ENCODE measurements at places on chromosomes 13 and 19. TPM values are rescaled to one million over a fixed set of nuclear protein-coding genes. Genes with fewer than 3 reads are reported as not detected.

GRCh38 chr19:51573331-51573730 is 2.2 kb downstream of the ZNF175 start:
- no peak overlapping the region for H3K27ac ChIP-seq
- DNase-seq = peak; percentile 5
- no peak overlapping the region for H3K4me3 ChIP-seq

DNA sequence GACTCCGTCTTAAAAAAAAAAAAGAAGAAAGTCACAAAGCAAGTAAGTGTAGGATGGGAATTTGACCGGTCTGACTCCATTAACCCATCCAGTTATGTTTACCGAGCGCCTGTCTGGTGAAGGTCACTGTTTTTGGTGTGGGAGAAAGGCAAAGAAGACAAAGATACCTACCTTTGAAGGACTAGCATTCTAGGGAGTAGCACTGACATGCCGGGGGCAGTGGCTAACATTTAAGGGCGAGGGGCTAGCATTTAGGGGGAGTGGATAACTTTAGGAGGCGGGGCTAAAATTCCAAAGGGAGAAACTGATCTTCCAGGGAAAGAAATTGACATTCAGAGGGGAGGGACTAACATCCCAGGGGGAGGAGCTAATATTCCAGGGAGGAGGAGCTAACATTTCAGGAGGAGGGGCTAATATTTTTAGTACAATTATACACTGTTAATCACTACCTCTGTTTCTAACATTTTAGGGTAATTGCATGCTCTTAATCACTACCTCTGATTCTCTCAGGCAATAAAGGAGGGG is 8.7 kb downstream of the GPR32 start:
- no peaks in the 10 kb centered on the region for H3K4me1 ChIP-seq
- H3K27ac ChIP-seq = no peak overlapping the region
- no peaks in the 10 kb centered on the region for H3K36me3 ChIP-seq
- H3K27me3 ChIP-seq = peaks cover 59% of the 10 kb centered on the region

- H3K4me3 ChIP-seq = no peak overlapping the region
- peaks cover 6% of the 10 kb centered on the region for H3K4me1 ChIP-seq
- no peak for DNase-seq
- no peaks in the 10 kb centered on the region for H3K36me3 ChIP-seq
These were observed 20.3 kb downstream of the FLT1 start for GRCh38 chr13:28474491-28475134.

DNA sequence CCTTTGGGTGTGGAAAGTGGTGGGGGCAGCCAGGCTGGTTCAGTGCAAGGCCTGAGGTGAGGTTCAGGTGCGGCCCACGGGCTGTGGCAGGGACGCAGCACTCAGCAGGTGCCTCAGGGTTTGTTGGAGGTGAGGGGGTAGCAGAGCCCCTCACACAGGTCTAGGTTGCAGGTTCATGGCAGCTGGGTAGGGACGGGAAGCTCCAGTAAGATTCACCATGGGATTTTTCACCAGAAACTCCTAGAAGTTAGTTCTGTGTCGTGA is 14.0 kb downstream of the MCF2L start:
- peaks cover 25% of the 10 kb centered on the region for H3K4me1 ChIP-seq
- no peak for DNase-seq
- no peaks in the 10 kb centered on the region for H3K36me3 ChIP-seq
- H3K27me3 ChIP-seq = no peaks in the 10 kb centered on the region

DNA sequence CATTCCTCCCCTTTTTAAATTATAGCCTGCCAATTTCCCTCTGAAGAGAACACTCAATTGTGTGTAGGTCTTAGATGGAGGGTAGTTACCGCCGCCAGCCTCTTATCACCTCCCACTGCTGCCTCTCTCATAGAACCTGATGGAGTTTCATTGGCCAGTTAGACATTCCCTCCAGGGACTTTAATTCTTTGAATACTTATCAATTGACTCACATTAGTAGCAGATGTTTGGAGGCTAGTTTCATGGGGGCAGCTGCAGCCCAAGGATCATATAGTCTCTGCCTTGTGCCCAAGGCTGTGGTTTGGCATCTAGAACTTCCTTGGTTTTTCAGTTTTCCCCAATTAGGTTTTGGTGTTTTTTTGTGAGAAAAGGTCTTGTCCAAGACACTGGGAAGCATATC is 318.9 kb upstream of the HTR2A start:
- no peaks in the 10 kb centered on the region for H3K4me1 ChIP-seq
- H3K36me3 ChIP-seq = no peaks in the 10 kb centered on the region
- H3K4me3 ChIP-seq = no peak overlapping the region

DNA sequence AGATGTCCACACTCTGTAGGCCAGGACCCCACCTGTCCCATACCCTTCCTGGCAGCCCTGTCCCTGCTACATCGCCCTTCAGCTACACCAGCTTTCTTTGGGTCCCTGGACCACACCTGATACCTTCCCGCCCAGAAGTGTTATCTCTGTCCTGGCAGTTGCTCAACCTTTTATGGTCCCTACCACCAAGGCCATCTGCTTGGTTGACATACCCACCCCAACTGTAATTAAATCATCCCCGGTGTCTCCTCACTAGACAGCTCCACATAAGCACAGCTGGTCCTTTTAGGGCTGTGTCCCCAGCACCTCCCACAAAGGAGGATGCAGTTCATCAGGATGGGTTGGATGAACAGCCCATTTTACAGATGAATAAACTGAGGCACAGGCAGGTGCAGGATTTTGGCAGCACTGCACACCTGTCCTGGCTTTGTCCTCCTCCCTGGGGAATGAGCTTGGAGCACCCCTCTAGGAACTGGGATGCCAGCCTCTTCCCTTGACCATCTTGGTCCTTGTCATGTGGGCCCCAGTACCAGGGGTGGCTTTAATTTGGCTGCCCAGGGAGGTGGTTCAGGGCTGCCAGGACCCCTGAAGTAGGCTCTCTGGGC is 12.9 kb downstream of the NACC1 start:
- no peak overlapping the region for H3K27ac ChIP-seq
- no peaks in the 10 kb centered on the region for H3K27me3 ChIP-seq
- no peak overlapping the region for H3K4me3 ChIP-seq
- DNase-seq = peak; percentile 17
- H3K36me3 ChIP-seq = peaks cover 10% of the 10 kb centered on the region

DNA sequence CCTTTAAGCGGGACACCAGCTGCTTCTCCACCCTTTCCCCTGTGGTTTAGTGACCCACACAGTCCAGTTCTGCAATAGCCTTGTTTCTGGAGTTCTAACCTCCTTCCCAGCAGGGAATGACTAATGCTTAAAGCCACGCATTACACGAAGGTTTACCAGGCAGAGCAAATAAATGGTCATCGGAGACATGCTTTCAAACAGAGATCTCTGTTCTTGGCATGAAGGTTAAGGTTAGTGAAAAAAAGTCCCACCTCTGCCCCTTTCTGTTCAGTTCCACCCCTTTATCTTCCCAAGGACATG is 25.3 kb upstream of the MEDAG start:
- no peak overlapping the region for H3K4me3 ChIP-seq
- peaks cover 9% of the 10 kb centered on the region for H3K27me3 ChIP-seq
- H3K4me1 ChIP-seq = no peaks in the 10 kb centered on the region
- no peaks in the 10 kb centered on the region for H3K36me3 ChIP-seq

DNA sequence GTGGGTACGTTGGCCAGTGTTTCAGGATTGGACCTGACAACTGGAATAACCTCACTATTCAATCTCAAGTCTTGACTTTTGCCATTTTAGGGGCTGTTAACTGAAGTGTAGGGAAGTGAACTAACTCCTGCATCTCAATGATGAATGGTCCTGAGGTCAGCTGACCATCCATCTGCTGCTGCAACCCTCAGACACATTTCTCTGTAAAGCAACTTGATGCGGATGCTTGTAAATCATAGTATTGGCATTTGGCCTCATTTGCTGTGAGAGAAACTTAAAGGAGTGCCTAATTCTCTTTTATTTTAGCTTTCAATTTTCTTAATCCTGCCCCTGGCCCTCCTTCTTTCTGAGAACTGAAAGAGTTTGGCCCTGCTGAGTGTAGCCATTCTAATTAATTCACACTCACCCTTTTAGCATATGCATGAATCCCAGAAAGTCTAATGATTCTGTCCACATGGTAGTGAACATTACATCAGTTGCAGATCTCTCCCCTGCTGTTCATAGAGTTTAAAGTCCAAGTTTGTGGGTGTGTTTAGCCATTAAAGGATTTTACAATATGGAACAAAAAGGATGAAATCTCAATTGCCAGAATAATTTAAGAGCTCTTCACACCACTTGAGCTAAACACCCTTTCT is 1531.4 kb upstream of the SLC10A2 start:
- no peak overlapping the region for H3K4me3 ChIP-seq
- H3K4me1 ChIP-seq = peaks cover 3% of the 10 kb centered on the region
- DNase-seq = peak; percentile 60
- no peaks in the 10 kb centered on the region for H3K27me3 ChIP-seq

DNA sequence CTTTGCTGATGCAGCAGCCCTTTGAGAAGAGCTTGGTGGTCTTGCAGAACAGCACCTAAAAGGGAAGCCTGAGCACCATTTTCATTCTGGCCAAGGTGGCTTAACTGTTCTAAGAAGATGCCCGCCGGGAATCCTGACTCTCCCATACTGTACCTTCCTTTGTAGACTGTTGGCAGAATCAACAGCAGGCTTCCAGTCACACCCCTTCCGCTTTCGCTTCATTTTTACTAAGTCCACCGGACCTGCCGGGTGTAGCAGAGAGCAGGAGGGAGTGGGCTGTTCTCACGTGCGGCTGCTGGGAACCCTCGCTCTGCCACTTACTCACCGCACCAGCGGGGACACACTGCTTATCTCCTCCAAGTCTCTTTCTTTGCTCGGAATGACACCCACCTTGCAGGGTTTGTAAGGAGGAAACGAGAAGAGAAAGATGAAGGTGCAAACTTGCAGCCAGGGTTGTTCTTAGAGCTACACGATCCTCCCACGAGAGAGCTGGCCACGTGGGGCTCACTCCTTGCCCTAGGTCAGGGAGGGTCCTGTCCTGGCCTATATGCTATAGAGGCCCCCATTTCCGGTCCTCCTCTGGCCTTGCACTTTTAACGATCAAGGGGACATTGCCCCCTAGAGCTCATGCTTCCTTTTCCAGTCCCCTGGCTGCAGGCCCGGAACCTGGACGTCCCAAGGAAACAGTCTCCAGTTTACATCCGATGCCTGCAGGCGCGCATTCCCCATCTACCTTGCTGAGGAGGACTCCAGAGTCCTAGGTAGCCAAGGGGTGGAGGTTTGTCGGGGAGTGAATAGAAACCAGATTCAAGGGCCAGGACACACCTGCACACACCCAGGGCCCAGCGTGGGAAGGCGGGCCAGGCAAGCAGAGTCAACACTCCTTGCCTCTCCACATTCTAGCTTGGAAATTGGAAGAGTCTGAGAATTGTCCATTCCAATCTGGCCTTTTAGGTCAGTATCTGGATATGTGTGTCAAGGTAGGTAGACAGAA is 453.6 kb downstream of the IRS2 start:
- H3K27ac ChIP-seq = no peak overlapping the region
- H3K27me3 ChIP-seq = no peaks in the 10 kb centered on the region
- peaks cover 3% of the 10 kb centered on the region for H3K4me1 ChIP-seq
- no peak for DNase-seq
- H3K4me3 ChIP-seq = no peak overlapping the region
- no peaks in the 10 kb centered on the region for H3K36me3 ChIP-seq

DNA sequence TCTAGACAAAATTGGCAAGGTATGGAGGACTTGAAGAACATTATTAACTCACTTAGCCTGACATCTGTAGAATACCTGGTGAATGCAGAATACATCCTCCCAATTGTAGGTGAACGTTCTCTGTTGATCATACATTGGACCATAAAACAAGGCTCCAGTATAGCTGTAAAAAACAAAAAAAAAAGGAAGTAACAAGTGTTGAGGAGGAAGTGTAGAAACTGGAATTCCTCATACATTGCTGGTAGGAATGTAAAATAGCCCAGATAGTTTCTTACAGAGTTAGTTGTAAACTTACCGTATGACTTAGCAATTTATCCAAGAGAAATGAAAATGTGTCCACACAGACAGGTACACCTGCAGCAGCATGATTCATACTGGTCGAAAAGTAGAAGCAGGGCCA is 44.8 kb downstream of the TSSK6 start:
- DNase-seq = no peak
- H3K4me1 ChIP-seq = no peaks in the 10 kb centered on the region
- H3K27me3 ChIP-seq = no peaks in the 10 kb centered on the region
- H3K36me3 ChIP-seq = peaks cover 50% of the 10 kb centered on the region

DNA sequence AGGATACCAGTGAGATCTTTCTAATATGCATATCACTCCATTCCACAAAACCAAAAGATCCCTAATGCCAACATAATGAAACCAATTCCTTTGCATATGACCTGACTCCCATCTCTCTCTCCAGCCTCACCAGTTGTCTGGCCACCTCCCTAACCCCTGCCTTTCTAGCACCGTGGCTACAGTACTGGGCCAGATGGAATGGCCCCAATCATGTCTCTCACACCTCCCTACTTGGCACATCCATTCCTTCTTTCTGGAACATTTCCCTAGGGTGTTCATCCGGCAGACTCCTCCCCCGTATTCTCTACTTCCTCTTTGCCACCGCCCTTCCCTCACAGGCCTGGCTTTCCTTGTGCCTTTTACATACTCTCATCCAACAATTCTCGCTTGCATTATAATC is 62.0 kb downstream of the GPALPP1 start:
- no peak overlapping the region for H3K4me3 ChIP-seq
- H3K27me3 ChIP-seq = no peaks in the 10 kb centered on the region
- H3K4me1 ChIP-seq = no peaks in the 10 kb centered on the region
- H3K36me3 ChIP-seq = no peaks in the 10 kb centered on the region
- no peak for DNase-seq
- H3K27ac ChIP-seq = no peak overlapping the region

DNA sequence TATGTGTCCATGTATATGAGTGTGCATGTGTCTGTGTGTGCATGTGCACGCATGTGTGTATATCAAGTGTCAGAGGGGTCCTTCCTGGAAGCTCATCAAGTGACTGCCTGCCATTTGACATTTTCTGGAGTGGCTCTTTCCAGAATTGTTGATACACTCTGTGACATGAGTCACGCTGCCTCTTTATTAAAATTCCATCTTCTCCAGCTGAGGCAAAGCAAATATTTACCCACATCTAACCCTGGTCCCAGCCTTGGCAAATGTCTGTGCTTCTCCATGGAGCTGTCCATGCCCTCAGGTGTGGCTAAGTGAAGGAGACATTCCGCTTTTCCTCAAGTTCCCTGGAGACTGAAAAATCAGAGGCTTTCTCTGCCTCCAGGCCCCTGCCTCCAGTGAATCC is 88.2 kb upstream of the MBNL2 start:
- no peaks in the 10 kb centered on the region for H3K27me3 ChIP-seq
- DNase-seq = no peak
- no peaks in the 10 kb centered on the region for H3K36me3 ChIP-seq
- no peak overlapping the region for H3K27ac ChIP-seq
- no peak overlapping the region for H3K4me3 ChIP-seq

DNA sequence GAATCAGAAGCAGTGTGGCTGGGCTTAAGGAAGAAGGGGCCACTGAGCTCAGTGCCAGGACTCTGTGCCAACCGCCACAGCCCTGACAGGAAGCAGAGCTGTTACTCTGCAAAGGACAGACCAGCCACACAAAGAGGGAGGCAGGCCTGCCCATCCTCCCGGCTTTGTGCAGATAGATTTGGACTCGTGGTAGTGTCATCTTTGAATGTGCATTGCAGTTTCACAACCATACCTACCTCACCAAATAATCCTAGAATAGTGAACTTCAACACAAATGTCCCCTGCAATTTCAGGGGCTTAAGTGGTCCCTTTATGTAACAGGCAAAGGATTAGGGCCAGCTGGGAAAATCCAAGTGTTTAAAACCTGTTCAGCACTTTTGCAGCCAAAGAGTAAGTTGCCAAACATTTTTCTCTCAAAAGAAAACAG is 55.1 kb upstream of the CLDN10 start:
- DNase-seq = no peak
- no peaks in the 10 kb centered on the region for H3K4me1 ChIP-seq
- no peaks in the 10 kb centered on the region for H3K27me3 ChIP-seq
- no peaks in the 10 kb centered on the region for H3K36me3 ChIP-seq

GRCh38 chr19:32702010-32702409 is 10.4 kb downstream of the NUDT19 start:
- H3K27me3 ChIP-seq = no peaks in the 10 kb centered on the region
- DNase-seq = peak; percentile 48
- H3K36me3 ChIP-seq = peaks cover 29% of the 10 kb centered on the region
- H3K4me3 ChIP-seq = no peak overlapping the region

The C19orf18 gene
- polyA plus RNA-seq = 1.2 TPM

The PLIN4 gene
- 1.8 TPM for polyA plus RNA-seq

The IL17D gene
- 34.0 TPM for polyA plus RNA-seq
